ENCODE measurements at places on chromosomes 6 and 20.

DNA sequence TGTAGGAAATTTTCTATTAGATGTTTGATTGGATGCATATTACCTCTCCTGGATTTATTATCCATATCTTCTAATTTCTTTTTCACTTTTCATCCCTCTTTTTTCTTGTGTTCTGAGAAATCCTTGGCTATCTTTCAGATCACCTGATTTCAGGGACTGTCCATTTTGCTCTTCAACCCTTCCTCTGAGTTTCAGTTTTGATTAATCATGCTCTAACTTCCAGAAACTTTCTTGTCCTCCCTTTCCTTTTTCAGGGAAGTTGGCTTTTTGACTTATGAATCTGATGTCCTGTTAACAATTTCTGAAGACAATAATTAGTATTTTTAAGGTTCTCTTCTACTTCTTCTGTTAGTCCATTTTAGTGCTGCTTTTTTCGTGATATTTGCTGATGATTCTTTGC lies 79.1 kb downstream of the FKBP5 start:
- no peak for DNase-seq

- no peak for DNase-seq
These were observed 8.0 kb downstream of the HLA-DQA1 start for GRCh38 chr6:32645047-32645703.

- DNase-seq = no peak
These were observed 15.9 kb upstream of the TENT5A start for GRCh38 chr6:81768150-81768942.

DNA sequence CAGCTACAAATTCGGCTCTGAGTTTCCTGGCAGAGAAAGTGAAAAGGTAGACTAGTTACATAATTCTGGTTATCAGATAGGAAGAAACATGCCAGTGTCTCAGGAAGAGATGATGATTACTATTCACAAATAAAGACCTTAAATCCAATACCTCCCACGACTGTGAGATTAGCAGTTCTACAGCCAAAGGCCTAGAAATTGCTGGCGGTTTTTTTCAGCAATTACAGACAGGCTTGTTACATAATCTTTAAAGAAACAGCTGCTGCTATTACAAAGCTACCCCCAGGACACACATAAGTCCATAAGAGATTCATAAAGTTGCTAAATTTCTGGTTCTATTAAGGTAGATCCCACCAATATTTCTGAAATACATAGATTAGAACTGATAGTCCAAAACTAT lies 40.2 kb downstream of the PIGU start:
- DNase-seq = no peak

GRCh38 chr6:163718537-163718936 lies 304.0 kb downstream of the QKI start:
- no peak for DNase-seq

DNA sequence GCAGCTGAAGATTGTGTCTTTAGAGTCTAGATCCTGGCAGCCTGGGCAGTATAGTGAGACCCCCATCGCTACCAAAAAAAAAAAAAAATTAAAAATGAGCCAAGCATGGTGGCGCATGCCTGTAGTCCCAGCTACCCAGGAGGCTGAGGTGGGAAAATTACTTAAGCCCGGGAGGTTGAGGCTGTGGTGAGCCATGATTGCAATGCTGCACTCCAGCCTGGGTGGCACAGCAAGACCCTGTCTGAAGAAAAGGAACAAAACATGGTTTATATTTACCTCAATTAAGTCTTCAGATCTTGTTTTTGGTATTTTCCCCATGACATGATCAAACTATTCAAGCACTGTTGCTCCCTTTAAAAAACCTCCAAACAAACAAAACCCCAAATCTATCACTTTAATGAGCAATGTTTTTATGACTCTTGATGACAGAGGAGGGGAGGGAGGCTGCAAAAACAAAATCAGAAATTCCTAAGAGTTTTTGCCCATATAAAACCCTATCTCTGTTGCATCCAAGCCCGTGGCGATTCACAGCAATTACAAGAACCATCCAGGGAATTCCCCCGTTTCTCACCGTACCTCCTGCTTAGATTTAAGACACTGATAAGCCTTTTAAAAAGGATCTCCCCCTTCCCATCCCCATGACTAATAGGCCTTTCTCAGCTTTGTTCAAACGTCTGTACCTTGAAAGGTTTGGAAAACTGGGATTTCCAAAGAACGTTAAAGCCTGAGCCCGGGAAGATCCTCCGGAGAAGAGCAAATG lies 259.9 kb downstream of the BMP7 start:
- DNase-seq = peak; percentile 60

DNA sequence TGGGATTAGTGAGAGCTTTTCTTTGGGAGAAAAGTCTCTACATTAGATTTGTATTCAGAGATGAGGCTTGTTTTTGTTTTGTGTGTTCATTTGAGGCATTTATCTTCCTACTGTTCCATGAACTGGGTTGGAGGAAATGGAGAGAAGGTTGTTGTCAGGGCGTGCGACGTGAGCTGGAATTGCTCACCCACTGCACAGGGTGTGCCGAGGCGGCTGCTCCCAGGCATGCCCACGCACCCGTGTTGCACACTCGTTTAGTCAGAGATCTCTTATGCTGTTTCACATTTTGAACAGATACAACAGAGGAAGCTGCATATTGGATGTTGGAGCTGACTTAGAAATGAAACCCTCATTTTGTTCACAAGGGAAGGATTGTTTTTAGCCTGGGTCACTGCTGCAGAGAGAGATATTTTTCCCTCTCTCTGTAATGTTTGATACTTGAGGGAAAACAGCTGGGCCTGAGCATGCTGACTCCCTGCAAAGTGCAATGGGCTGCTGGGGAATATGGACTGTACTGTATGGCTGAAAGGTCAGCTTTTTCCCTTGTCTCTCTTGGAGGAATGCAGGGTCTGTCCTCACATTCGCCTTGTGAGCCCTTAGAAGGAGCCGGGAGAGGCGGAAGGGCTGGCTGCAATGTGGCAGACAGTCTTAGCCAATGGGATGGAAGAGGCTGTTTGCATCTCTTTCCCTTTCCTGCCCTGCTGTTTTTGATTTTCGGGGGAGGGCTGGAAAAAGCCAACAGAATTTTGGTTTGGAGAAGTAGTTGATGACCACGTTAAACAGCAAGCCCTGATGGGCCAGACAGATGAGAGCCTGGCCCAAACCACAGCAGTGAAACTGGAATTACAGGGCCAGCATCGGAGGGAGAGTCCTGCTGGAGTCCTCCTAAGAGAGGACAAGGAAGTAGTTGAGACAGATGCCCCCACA lies 170.8 kb downstream of the SASH1 start:
- DNase-seq = no peak

- no peak for DNase-seq
These were observed 222.6 kb upstream of the TAB2 start for GRCh38 chr6:149094934-149095351.

DNA sequence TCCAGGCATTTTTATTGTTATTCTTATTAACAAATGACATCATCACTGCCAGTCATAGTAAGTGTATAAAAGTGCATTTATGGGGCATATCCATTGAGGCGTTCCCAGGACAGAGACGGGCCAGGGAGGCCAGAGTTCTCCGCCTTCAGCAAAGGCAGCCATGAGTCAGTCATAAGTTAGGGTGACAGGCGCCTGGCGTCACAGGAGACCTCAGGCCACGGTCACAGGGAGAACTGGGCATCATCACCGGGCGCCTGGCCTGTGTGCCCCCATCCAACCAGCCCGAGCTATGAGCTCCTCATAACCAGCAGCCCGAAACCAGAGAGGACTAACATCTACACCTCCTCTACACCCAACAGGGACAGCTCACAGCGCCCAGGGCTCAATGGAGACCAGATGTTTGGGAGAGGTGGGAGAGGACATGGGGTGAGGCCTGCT lies 259.2 kb downstream of the DLL1 start:
- DNase-seq = no peak

- no peak for DNase-seq
These were observed 31.4 kb upstream of the TASP1 start for GRCh38 chr20:13670160-13670559.

- no peak for DNase-seq
These were observed 430.1 kb upstream of the JAG1 start for GRCh38 chr20:11103866-11104265.

GRCh38 chr6:166904101-166904746 lies 52.1 kb downstream of the RNASET2 start:
- no peak for DNase-seq

DNA sequence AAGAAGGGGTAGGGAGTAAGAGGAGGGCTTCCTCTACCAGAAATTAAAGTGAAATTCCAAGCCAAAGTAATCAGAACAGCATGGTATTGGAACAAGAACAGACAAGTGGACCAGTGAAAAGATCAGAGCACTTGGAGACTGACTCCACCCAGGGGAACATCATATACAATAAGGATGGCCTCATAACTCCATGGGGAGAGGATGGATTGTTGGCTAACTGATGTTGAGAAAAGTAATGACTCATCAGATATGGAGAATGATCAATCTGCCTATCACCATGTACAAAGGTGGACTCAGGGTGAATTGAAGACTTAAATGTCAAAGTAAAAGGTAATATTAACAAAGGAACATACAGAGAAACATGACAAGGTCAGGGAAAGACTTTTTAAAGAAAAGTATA lies 12.8 kb downstream of the SLC22A3 start:
- no peak for DNase-seq

DNA sequence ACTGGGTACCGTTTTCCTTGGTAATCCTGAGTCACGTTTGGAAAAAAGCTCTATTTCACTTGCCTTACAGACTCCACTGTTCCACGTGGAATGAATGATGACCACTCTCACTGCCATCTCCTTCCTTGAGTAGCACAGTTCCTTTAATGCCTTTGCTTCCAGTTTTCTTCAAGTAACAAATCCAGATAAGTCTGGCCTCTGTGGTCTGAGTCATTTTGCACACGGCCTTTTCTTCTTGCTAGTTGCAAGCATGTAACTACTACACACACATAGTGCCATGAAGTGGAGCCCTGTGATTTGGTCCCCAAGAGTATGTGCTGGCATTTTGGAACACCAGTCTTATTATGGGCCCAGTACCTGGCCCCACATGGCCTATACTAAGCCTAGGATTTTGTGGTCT lies 182.8 kb downstream of the SASH1 start:
- DNase-seq = no peak

DNA sequence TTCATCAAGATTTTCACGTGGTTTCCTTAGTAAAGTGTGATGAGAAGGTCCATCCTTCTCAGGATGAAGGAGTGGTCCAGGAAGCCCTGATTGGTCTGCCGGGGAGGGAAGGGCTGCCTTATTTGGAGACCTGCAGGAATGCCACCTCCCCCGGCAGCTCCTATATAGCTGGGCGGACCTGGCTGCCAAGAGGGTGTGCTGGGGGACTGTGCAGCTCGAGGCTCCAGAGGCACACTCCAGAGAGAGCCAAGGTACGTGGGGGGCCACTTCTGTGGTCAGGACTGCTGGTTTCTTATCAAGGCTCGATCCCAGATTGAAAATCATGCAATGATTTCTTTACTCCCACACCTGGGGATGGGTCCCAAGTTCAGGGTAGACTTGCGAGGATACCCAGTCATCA lies at the start of gene PRND:
TSS of gene PRND (plus strand) at position 191 of the 400 bp plus-strand sequence. CDS start 2,643 bp downstream, outside the sequence.
- DNase-seq = no peak

DNA sequence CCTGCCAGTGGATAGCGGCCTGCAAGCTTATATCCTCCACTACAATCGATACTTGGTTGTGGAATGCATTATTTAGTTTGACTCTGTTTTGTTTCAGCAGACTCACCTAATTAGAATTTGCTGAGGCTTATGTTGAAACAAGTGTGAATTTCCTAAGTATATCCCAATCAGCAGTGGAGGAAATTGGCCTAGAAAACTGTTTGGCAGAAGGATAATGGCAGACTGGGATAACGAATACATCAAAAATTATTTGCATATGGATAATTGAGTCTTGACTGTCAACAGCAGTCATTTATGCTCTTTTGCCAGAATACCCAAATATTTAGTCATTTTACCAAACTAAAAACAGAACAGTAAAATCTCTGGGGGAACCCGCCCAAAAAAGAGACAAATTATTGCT lies 261.0 kb downstream of the DOK5 start:
- DNase-seq = no peak

DNA sequence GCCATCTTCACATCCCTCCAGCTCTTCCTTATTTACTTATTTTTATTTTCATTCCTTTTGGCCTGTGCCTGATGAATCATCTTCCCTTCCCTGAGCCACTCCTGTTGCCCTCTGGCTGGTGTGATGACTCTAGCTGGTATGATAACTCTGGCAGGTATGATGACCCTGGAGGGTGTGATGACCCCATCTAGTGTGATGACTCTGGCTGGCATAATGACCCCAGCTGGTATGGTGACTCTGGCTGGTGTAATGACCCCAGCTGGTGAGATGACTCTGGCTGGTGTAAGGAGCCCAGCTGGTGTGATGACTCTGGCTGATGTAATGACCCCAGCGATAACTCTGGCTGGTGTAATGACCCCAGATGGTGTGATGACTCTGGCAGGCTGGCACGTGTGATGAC lies 426.8 kb downstream of the QKI start:
- no peak for DNase-seq

GRCh38 chr20:57108218-57108617 lies 158.2 kb downstream of the BMP7 start:
- no peak for DNase-seq

DNA sequence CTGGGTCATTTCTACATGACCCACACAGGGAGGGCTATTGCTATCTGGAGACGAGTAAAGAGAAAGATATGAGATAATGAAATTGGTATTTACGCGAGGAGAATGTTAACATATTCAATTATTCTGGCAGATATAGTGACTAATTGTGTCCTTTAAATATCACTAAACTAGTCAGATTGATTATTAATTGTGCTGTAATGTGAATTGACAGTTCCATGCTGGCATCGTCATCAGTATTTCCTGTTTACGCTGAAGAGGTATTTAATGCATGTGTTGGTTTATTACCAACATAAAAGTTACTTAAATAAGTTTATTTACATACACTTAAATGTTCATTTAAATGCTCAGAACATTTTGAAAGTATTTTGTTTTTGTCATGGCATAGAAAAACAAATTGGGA lies 35.7 kb upstream of the OGFRL1 start:
- no peak for DNase-seq

DNA sequence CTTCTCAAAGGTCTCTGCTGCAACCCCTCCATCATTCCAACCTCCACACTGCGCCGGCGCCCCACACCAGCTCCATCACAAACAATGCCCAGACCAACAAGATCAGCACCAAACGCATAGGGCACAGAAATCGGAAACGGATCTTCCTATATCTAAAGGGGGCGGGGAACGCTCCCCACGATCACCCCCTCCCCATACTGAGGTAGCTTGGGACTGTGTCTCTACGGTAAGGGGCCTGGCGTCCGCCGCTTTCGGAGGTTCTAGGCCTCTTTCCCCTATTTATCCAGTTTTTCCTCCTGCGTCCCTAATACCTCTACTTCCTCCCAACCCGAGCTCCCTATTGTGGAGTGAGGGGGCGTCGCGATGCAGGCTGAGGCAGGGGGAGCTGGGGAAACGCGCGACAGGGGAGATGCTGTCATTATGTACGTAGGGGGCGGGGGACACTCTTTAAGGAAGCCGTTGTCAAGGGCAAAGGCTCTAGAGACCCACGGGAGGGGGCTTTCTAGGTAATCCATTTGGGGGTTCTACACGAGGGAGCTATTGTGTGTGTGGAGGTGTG lies 909 bp downstream of the DNAAF9 start:
- DNase-seq = no peak

- DNase-seq = no peak
These were observed 480.2 kb upstream of the SPTLC3 start for GRCh38 chr20:12528591-12529041.
